ENCODE measurements at places on chromosomes 7 and 10. TPM values are rescaled to one million over a fixed set of nuclear protein-coding genes. Genes with fewer than 3 reads are reported as not detected.

The PRLHR gene
- not detected for total RNA-seq

GRCh38 chr10:43953672-43954071 is 305.0 kb upstream of the ZNF32 start:
- DNase-seq = no peak

DNA sequence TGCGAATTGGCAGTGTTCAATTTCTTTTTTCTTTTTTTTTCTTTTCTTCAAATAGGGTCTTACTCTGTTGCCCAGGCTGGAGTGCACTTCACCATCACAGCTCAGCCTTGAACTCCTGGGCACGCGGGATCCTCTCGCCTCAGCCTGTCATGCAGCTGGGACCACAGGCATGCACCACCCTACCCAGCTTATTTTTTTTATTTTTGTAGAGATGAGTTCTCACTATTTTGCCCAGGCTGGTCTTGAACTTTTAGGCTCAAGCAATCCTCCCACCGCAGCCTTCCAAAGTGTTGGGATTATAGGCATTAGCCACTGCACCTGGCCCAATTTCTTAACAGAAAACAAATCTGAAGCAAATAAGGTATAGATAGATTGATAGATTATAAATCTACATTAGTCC is 69.3 kb downstream of the SKIDA1 start:
- DNase-seq = no peak

GRCh38 chr7:105745681-105746330 is 130.6 kb downstream of the ATXN7L1 start:
- no peak for DNase-seq

DNA sequence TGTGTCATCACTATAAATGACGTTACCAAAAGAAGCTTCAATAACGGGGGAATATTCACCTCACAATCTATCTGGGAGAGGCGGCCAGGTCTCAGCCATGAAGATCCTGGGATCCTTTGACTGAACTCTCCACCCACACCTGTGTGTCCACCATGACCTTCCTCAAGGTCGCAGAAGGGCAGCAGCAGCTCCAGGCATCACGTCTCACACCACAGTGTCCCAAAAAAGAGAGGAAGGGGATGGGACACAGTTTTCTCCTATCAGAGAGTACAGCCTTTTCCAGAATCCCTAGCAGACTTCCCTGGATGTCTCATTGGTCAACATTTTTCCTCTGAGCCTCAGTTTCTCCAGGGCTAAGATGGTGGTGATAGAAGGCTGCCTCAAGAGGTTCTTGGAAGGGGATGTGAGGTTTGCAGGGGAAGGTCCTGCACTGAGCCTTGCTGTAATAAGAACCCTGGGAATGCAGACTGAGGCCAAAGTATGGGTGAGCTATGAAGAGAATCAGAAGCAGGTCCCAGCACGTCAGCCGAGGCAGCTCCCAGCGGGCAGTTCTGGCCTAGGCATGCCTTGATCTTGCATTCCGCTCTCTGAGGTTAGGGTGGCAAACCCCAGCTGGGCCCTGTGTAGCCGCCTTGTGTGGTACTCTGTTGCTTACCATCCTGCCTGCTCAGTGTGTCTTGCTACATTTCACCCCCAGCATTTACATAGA is 63.8 kb downstream of the COL26A1 start:
- DNase-seq = no peak

The NEUROG3 gene
- total RNA-seq = not detected

DNA sequence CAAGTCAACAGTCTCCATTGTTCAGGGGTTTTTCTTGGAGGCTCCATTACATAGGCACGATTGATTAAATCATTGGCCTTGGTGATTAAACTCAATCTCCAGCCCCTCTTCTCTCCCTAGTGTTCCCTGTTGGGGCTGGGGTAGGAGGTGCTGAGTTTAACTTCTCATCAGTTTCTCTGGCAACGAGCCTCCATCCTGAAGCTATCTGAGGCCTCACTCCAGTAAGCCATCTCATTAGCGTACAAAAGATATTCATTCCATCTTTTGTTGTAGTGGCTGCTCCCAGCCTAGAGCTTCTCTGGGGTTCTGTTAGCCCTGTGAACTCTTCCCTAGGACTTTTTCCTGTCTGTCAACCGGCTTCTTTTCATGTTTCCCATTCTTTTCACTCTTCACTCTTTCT is 11.6 kb downstream of the TYW1 start:
- no peak for DNase-seq

The CASP2 gene
- total RNA-seq = 76.8 TPM

GRCh38 chr10:119256030-119256429 is 48.7 kb downstream of the GRK5 start:
- DNase-seq = no peak

GRCh38 chr10:126392469-126392868 is 4.2 kb upstream of the ADAM12 start:
- DNase-seq = no peak

The RSPH10B gene
- 0.41 TPM for total RNA-seq

GRCh38 chr10:25457552-25457951 is 282.8 kb downstream of the GPR158 start:
- DNase-seq = no peak

DNA sequence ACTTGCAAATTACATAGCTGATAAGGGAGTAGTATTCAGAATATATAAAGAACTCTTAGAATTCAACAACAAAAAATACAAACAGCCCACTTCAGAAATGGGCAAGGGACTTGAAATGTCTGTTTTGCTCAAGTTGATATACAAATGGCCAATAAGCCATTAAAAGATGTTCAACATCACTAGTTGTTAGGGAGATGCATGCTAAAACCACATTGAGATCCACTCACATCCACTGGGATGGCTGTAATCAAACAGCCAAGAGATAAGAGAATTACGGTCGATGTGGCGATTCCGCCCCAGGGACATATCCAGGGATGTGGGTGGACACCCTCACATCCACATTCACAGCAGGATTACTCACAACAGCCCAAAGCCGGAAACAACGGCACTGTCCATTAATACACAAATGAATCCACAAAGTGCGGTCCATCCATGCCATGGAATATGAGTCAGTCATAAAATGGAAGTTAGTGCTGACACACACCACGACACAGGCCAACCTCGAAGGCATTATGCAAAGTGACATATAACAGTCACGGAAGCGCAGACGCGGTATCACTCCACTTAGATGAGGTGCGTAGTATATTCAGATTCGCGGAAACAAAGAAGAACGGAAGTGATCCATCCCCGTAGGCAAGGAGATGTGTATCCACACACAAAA is 227.8 kb downstream of the DNAJB6 start:
- no peak for DNase-seq

The KCNH2 gene
- 4.0 TPM for total RNA-seq

The ZMIZ1 gene
- 35.8 TPM for total RNA-seq

The TDRD1 gene
- total RNA-seq = not detected

DNA sequence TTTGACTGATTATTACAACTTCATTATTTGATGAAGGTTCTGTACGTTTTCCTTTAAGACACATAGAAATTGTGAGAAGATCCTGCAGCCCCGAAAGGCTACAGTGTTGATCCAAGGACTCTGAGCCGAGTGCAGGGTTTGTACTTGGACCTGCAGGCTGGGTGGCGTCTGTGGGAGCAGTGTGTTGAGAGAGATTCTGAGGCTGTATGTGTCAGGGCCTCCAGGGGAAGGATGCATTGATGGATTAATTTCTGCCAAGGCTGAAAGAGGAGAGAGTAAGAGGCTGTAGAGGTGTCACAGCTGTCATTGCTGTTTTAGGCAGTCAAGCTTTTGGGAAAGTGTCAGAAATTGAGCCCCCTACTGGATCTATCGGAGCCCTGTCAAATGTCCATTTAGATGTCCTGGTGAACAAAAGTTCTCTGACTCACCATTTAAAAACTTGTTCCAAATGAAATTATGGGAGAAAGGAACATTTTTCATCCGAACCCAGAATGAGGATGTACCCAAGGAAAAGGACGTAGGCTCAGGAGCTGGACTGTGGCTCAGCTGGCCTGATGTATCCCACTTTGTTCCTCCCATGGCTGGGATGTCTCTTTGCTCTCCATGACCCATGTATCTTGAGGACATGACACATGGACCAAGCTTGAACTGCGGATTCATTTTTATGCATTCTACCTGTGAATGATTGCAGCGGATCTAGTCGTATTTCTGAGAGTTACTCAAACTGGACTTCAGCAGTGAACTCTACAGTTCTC is 102.2 kb downstream of the TCF7L2 start:
- peak; percentile 46 for DNase-seq

DNA sequence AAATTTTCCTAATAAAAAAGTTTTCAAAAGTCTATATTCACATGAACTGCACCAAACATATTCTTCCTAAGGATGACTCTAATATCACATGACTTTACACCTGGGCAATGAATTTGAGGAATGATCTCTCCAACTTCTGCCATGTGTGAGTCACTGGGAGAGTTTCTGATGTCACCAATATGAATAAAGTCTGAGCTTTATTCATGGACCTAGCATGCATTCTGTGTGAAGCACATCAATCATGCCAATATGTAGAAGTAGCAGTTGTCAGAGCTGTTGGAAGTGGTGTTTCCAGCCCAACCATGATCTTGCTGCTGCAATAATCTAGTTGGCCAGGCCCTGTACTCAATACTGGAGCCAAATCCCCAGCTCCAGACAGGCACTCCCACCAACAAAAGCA is 91.7 kb upstream of the IFRD1 start:
- DNase-seq = no peak

GRCh38 chr7:4878336-4879335 is 4.9 kb downstream of the RADIL start:
- DNase-seq = no peak

DNA sequence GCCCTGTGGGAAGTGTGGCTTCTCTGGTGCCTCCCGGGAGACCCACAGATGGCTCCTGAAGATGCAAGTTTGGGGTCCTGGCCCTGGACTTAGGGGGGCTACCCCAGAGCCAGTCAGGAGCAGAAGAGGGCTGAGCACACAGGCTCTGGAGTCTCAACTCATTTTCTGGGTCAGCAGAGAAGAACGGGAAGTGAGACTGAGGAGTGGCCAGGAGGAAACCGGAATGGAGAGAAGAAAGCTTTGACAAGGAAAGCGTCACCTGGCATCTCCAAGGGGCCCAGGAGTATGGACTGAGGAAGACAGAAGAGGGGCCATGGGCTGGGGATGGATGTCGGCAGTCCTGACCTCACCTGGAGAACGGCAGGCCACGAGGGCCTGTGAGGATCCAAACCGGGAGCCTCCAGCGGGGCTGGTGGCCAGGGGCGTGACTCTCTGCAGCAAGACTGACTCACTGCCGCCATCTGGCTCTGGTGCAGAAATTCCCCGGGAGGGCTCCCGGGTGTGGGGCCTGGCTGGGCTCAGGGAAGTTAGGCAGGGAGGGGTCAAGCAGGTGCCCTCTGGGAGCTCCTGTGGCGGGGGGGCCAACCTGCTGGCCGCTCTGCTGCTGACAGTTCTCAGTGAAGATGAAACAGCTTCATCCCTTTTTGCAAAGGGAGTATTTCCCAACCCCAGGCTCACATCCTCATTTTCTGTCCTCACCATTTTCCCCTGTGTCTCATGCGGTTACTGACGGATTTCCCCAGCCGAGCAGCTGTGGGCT is 23.6 kb downstream of the DAGLB start:
- no peak for DNase-seq

GRCh38 chr10:3714531-3714930 is 70.5 kb downstream of the KLF6 start:
- peak; percentile 95 for DNase-seq

GRCh38 chr10:69142983-69143382 is 19.0 kb downstream of the VPS26A start:
- DNase-seq = no peak

- no peak for DNase-seq
These were observed 593.6 kb downstream of the GRM8 start for GRCh38 chr7:126659124-126659523.

The C10orf105 gene
- total RNA-seq = not detected

- no peak for DNase-seq
These were observed 271.9 kb downstream of the PLXDC2 start for GRCh38 chr10:20088061-20088701.

DNA sequence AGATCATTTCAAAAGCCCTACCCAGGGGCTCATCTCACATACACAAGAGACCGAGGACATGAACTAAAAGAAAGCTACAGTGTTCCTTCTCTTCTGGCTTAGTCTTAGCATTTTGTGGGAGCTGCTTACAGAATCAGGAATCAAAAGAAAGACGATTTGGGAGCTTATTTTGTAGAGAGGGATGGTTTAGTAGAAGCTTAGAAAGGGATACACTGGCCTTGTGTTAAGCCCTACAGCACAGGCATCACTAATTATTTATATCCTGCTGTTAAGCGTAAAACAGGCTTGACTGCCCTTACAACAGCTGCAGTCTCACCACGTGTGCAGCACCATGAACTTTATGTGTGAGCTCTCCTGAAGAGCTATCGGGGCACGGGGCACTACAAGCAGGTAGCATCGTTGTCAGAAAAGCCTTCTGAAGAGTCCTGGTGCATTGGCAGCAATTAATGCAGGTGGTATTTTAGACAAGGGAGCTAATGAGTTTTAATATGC is 798.3 kb downstream of the NXPH1 start:
- no peak for DNase-seq

All from A673 (cell line).